ENCODE measurements at places on chromosomes 7 and 10.
A peak's percentile ranks its signal among the peaks of the same experiment; 100 is the strongest.

DNA sequence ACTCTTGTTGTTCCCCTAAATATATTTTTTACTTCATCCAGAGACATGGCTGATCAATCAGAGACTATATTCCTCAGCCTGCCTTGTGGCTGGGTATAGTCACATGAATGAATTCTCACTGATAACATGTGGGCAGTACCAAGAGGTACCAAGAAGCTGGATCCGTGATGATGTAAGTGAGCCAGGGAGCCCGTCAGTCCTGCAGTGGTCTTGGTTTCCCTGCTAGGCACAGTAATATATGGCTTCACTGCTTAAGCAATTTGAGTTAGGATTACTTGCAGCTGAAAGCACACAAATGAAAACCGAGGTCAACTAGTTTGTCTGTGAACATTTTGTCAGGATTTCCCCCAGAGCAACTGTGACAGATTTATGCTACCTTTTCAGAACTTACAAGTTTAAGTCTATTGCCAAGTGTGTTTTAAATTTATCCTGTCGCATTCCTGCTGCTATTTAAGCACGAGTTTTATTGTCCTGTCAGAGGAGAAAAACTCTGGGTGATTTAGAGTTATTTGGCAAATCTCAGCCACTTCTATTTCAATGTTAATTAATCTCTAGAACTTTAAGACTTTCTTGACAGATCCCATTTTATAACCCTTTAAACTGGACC, 381.8 kb downstream of the PHF14 start:
- DNase-seq = no peak

- DNase-seq = no peak
These were observed 144.0 kb upstream of the CCDC6 start for GRCh38 chr10:60050366-60050765.

- DNase-seq = no peak
These were observed 24.6 kb upstream of the BMPER start for GRCh38 chr7:33880787-33881186.

DNA sequence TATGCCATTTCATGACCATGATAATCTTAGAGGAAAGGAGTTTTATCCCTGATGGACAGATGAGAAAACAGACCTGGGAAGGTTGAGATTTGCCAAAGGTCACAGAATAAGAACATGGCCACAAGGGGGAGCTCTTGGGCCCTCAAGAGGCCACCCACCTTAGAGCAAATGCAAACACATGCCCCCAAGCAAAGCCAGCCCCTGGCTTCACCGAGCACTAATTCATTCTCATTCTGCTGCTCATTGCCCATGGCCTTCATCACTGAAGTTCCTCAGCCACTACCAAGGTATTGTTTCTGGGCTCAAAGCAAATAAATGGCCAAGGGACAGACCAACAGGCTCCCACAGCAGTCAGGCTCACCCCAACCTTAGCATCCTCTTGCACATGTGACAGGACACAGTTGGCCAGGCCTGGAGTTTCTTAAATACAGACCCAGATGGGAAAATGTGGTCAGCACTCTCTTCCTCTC, 44.2 kb downstream of the PDLIM1 start:
- DNase-seq = peak; percentile 38

- DNase-seq = no peak
These were observed 83.0 kb upstream of the SEC61G start for GRCh38 chr7:54841772-54842697.

DNA sequence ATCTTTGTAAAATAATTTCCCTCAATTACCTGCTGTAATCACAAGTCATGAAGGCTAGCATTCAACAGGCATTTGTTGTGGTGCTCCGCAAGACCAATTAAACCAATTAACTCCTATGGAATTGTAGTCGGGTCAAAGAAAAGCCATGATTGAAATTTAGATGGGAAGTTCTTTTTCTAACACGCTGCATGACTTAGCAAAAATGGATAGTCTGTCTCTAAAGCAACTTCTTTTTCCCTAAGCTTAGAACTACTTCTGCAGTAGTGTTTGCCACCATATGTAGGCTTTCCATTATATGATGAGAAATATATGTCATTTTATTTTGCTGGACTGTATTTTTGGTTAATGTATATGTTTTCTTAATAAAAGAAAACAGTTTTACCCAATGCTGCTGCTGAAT, 119.1 kb downstream of the TSPAN12 start:
- DNase-seq = no peak

GRCh38 chr10:122671355-122671754, 28.3 kb downstream of the C10orf120 start:
- DNase-seq = no peak

DNA sequence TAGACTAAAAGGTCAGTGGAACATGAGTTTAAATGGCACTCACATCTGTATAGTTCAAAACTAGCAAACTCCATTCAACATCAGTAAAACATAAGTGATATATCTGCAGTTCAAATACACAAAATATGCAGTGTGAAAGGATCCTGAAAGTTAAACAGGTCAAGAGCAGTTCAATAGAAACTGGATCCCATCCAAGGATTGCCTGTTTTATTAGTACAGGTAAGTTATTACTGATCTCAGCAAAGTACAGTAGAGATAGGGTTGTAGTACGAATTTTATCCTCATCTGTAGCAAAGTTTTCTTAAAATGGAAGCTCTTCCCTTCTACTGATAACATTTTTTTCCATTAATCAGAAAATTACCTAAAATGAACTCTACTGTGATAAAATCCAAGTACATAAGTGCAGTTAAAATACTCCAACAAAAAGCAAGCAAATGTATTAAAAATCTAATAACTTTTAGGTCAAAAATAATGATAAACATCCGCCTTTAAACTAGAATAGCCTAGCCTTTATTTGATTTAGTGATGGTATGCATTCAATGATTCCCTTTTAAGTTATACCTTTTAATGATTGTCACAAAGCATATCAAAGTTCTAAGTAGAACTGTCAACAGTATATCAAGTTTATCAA, 2.2 kb downstream of the ZNF800 start:
- DNase-seq = no peak

- no peak for DNase-seq
These were observed 250.6 kb downstream of the C7orf25 start for GRCh38 chr7:42661312-42661711.

DNA sequence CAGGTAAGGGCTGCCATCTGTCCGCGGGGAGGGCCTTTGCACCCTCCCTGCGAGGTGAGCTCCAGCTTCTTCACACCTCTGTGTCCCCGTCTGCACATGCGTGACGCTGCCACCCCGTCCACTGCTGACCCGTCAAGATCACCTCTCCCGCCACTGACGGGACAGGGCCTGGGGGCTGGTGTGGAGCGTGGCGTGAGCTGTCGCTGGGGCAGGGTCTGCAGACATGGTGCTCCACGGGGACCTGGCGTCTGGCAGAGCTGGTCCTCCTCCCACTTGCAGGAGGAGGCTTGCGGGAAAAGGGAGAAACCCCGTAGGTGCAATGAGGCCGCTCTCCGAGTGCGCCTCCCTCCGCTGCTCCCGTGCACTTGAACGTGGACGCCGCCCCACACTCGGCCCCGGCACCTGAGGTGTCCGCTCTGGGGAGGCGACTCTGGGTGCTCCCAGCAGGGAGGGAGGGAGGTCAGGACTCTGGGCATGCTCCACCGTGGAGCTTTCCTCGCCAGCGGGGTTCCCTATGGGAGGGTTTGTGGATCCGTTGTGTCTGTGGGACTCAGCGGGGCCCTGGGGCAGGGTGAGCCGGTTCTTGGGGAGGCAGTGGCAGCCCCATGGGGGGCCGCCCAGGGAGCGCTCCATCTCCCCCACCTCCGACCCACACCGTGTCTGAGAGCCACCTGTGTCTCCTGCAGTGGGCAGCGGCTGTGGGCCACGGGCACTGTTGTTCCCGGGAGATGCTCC, 17.6 kb upstream of the DPYSL4 start:
- no peak for DNase-seq

DNA sequence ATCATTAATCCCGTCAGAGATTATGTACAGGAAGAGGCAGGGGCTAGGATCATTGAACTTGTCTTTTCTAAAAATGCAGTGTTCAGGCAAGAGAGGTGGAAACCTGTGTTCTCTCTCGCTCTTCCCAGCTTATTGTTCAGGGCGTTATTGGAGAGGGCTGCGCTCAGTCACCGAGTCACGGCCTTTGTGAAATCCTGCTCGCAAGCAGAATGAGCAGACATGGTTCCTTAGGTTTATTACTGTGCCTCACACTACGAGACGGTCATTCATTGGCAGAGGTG, 631 bp upstream of the PRKRIP1 start:
- DNase-seq = no peak

GRCh38 chr10:31926765-31927564, 1.7 kb downstream of the ARHGAP12 start:
- DNase-seq = no peak

GRCh38 chr7:118615-119391, 73.6 kb upstream of the FAM20C start:
- DNase-seq = no peak

DNA sequence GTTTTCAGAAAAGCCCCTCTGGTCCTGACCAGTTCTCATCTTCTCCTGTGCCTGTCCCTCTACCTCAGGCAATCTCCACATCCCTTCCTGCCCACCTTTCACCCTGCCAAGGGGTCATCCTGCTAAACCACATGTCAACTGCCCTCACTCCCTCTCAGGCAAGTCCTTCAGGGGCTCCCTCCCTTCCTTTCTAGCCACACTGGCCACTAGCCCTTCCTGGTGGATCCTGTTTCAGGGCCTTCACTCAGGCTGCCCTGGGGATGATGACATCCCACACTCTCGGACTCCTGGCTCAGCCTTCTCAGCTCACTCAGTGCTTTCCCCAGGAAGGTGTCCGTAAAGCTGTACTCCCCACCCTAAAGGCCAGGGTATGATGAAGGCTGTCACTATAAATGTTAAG, 13.4 kb downstream of the STEAP1B start:
- DNase-seq = no peak

- peak; percentile 31 for DNase-seq
These were observed 1.7 kb downstream of the CACNA2D1 start for GRCh38 chr7:82441669-82442478.

- DNase-seq = no peak
These were observed 743 bp upstream of the NRF1 start for GRCh38 chr7:129610709-129611245.

- DNase-seq = no peak
These were observed 7.9 kb upstream of the FAM170B start for GRCh38 chr10:49141541-49142332.

GRCh38 chr7:69508736-69509135, 89.5 kb upstream of the AUTS2 start:
- no peak for DNase-seq

DNA sequence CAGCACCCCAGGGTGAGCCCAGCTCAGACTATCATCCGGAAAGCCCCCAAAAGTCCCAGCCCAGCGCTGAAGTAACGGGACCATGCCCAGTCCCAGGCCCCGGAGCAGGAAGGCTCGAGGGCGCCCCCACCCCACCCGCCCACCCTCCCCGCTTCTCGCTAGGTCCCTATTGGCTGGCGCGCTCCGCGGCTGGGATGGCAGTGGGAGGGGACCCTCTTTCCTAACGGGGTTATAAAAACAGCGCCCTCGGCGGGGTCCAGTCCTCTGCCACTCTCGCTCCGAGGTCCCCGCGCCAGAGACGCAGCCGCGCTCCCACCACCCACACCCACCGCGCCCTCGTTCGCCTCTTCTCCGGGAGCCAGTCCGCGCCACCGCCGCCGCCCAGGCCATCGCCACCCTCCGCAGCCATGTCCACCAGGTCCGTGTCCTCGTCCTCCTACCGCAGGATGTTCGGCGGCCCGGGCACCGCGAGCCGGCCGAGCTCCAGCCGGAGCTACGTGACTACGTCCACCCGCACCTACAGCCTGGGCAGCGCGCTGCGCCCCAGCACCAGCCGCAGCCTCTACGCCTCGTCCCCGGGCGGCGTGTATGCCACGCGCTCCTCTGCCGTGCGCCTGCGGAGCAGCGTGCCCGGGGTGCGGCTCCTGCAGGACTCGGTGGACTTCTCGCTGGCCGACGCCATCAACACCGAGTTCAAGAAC, 1.1 kb downstream of the VIM start:
- DNase-seq = no peak

DNA sequence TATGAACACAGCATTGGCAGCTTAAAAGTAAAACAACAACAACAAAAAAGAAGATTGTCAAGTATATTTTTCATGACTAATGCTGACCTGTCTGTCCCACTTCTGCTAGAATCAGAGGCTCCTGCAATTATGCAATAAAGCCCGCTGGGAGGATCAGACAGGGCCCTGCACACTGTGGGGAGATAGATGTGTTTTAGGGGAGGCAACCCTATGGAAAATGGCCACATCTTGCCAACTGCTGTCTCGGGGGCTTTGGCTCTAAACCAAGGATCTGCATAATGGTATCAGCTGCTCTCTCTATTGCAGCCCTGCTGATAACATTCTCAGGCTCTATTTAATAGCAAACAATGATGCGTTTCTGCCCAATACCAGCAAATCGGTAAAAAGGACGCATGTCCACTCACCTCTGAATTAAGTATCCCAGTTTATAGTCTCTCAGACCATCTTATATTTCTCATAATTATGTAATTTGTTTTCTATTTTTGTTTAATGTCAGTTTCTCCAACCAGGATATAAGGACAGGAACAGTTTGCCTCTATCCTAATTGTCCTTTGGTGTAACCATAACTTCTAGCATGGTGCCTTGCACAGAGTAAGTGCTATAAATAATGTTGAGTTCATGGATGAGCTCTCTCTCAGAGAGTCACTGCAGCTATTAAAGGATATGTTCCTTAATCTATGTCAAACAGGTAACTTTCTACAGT, 15.3 kb upstream of the PRKAR2B start:
- DNase-seq = peak; percentile 5

DNA sequence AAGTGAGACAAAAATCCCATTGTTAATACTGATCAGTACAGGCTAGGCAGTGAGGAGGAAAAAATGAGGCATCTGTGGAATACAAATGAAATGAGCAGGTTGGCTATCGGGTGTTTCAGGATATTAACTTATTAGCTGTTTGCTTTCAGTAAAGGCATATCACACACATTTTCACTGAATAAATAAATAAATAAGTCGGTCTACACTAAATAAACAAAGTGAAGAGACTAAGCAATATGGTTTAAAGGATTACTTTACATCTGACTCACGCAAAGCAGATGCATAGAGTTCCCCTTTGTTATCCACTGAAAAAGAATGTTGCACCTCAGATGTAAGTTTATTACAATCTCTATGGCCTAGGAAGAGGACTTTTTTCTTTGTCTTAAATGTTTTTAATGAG, 6.3 kb upstream of the SEMA3A start:
- no peak for DNase-seq

DNA sequence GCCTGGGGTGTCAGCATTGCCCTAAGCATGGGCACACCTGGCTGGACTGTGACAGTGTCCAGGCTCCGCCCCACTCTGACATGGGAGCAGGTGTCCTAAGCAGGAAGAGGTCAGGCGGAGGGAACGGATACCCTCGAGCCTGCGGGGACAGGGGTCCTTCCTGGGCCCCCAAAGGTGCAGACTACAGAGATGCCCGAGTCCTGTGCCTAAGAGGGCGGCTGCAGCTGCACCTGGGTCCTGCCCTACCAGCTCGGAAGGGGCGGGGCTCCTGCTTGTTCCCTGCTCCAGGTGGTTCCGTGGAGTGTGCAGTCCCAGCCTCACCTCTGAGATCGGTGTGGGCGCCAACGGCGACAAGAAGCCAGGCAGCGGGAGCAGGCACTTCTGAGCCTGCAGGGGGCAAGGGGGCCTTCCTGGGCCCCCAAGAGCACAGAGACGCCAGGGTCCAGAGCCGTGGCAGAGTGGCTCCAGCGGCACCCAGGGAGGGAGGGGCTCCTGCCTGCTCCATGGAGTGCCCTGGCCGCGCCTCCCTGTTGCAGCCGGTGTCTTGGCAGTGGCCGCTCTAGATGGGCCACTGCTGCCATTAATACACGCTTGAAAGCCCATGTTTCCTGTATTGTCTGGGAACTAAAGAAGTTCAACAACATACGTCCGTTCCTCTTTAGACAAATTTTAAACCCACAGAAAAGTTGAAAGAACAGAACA, 64.5 kb upstream of the CACNA2D1 start:
- DNase-seq = no peak

GRCh38 chr7:1479287-1479686, 20.0 kb upstream of the MICALL2 start:
- DNase-seq = no peak

All from NCI-H1694 treated with DMSO at 0.1 percent for 48 hours (cell line).